Caki2 (cell line): ENCODE measurements at places on chromosomes 12 and 14. TPM values are rescaled to one million over a fixed set of nuclear protein-coding genes. Genes with fewer than 3 reads are reported as not detected.

GRCh38 chr12:62258941-62259630 is 1.1 kb upstream of the USP15 start:
- no peak for DNase-seq

The FOXA1 gene
- not detected in 2 replicates for total RNA-seq

The IFNG gene
- not detected in 2 replicates for total RNA-seq

- DNase-seq: no peak
Measured at GRCh38 chr12:80846952-80847351, 90.8 kb downstream of the LIN7A start.

DNA sequence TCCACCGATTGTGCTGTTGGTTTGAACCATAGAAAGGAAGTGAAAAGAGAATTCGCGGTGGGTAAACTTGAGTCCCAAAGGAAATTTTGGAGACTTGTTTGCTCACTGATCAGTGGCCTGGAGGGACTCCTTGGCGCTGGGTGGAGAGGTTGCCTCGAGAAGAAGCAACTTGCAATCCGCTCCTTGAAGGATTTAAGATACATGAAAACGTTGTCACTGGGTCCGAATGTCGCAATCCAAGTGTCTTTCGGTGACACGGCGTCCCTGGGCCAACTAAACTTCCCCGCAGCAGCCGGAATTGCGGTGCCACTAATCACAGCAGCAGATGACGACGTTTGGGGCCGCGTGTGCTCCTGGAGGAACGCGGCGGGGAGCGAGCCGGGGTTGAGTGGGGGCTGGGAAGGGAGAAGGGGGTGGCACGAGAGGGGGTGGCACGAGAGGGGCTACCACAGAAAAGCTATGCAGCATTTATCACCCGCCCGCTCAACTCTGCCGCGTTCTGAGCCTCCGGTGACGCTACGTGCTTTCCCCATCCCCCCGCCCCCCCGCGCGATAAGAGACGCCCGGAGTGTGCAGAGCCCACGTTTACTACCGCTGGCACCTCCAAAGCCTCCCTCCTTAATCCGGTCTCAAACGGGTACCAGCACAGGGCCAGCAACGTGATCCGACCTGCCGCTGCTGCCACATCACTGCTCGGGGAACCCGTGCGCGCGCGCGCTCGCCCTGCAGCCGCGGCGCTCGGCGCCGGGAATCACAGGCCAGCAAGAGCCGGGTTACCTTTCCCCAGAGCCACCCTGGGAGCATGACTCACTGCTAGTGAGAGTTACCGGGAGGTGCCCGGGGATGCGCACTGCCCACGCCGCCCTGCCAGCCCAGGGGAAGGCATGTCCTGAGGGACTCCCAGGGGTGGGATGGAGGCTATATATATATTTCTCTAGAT is 833 bp upstream of the BHLHE41 start:
- peak; percentile 89 for DNase-seq

The HIP1R gene
- 56.1 and 67.4 TPM in 2 replicates for total RNA-seq

GRCh38 chr14:33275879-33276278 is 337.2 kb downstream of the NPAS3 start:
- DNase-seq: no peak

- no peak for DNase-seq
Measured at GRCh38 chr12:17550011-17550410, 540.0 kb downstream of the RERGL start.
